HCEC 1CT (cell line): ENCODE measurements at places on chromosomes 5 and 9.

- DNase-seq = no peak
Measured at GRCh38 chr9:136104488-136104800, 9.4 kb upstream of the NACC2 start.

GRCh38 chr5:151414536-151414935 is 32.9 kb upstream of the SLC36A1 start:
- no peak for DNase-seq

DNA sequence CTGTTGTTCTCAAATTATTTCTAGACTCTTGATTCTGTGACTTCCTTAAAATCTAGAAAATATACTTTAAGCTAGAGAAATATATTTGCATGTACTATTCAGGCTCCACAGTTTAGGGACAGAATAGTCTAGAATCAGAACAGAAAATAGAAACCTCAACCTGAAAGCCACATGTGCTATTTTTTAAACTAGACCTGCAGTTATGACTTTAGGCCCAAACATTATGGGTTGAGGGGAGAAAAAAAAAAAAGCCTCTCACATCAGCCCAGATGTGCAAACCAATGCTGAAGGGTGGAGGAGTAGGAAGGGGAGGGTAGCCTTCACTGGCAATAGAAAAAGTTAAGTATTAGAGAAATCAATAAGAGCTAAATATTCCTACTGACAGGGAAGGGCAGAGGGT is 35.7 kb downstream of the ELL2 start:
- DNase-seq = no peak

- DNase-seq = peak; percentile 77
Measured at GRCh38 chr5:174384509-174384947, 339.0 kb downstream of the NSG2 start.

DNA sequence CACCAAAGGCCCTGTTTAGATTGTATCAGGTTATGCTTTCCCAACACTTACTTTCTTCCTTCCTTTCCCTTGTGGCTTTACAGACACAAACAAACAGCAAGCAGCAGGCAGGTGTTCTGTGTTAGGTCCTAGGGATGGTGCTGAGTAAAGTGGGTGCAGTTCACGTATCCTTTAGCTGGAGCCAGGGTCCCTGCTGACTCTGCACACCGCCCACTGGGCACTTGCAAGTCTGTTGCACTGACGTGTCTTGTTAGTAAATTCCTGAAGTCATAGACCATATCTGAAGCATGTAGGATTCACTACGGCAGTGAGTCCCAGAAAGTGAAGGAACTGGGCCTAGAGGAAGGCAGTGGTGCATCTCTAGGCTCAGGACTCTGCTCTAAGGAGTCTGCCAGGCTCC is 96.5 kb downstream of the DAPK1 start:
- DNase-seq = no peak

DNA sequence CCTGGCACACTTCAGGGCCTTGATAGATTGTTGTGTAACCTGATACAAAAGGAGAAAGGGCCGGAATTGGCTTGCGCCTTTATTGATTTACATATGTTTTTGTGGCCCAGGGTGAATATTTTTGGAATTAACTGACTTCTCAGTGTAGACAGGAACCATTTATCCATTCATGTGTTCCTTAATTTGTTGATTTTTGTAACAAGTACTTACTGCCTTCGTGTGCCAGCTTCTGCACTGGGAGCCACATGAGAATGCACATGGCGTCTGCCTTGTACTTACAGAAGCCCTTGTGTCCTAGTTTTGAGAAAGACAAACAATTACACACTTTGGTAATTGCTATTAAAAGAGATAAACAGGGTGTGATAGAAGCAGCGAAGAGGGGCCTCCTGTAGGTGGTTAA is 26.4 kb downstream of the EHMT1 start:
- DNase-seq = no peak
